ENCODE measurements at places on chromosomes 7 and 10.
A peak's percentile ranks its signal among the peaks of the same experiment; 100 is the strongest.

GRCh38 chr10:119120413-119120867, 16.5 kb downstream of the DENND10 start:
- peak; percentile 63 for DNase-seq

DNA sequence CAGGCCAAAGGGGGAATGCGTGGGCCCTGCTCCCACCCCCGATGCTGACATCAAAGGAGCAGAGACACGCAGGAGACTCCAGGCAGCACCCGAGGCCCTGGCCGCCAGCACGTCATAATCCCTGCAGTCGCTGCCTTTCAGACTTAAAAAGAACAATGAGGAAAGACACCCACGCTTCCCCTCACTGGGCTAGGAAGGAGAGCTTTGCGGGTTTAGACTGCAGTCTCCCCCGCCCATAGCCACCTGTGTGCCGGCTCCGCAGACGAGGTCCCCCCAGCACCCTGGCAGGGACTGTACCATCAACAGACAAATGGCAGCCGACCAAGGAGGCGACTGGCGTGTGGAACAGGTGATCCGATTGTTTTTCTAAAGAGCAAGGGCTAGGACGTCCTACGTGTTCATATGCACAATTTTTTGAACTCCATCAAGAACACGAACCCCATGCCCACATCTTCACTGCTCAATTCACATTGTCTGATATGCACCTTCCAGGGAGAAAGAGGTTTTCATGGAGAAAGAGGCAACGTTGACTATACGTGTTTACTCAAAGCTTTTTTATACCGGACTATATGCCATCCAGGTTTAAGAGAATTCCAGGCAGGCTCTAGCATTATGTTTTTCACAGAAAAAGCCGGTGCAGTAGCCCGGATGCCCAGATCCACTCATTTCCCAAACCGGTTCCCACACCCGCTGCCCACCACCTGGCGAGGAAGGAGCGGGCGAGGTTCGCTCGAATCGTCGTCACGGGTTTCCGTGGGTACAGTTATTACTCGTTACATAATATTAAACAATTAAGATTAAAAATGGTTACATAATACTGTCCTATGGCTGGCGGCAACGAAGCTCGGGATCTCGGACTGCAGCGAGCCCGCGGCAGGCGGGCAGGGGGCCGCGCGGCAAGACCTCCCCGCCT, 1.1 kb downstream of the GRB10 start:
- no peak for DNase-seq

GRCh38 chr10:51567271-51567670, 132.1 kb downstream of the CSTF2T start:
- no peak for DNase-seq

GRCh38 chr7:130151591-130152492, 53.4 kb downstream of the TMEM209 start:
- no peak for DNase-seq

- peak; percentile 79 for DNase-seq
These were observed 273.7 kb downstream of the CCDC3 start for GRCh38 chr10:12727832-12728215.

- no peak for DNase-seq
These were observed 161.9 kb downstream of the PHF14 start for GRCh38 chr7:11135573-11135972.

GRCh38 chr7:116911801-116912200, 41.5 kb upstream of the ST7 start:
- DNase-seq = no peak

GRCh38 chr10:92801978-92802872, 46.1 kb upstream of the EXOC6 start:
- DNase-seq = no peak

GRCh38 chr7:103613655-103614642, 167.9 kb upstream of the SLC26A5 start:
- peak; percentile 11 for DNase-seq
